Glomerular endothelial cell (primary cell): ENCODE measurements at places on chromosomes 1 and 21. TPM values are rescaled to one million over a fixed set of nuclear protein-coding genes. Genes with fewer than 3 reads are reported as not detected.

- no peak for DNase-seq
Measured at GRCh38 chr1:230350208-230350921, 75.8 kb downstream of the PGBD5 start.

- DNase-seq: no peak
Measured at GRCh38 chr1:170200621-170201397, 55.0 kb downstream of the NTMT2 start.

GRCh38 chr1:206725109-206725963 is 40.6 kb downstream of the MAPKAPK2 start:
- DNase-seq: no peak

DNA sequence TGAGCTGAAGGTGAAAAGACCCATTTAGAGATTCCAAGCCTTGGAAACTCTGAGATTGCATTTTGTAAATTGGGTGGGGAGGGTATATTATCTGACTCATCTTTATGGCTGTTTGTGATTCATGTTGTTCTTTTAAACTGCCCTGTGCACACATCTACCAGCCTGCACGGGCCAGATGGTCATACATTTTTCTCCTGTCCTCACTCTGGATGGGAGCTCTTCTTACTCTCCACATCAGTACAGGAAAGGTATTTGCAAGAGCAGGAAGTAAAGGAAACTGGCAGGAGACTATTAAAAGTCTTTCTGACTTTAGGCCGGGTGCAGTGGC is 14.3 kb upstream of the NMNAT2 start:
- DNase-seq: no peak

GRCh38 chr21:22192766-22193165 is 1194.6 kb downstream of the NCAM2 start:
- DNase-seq: no peak

DNA sequence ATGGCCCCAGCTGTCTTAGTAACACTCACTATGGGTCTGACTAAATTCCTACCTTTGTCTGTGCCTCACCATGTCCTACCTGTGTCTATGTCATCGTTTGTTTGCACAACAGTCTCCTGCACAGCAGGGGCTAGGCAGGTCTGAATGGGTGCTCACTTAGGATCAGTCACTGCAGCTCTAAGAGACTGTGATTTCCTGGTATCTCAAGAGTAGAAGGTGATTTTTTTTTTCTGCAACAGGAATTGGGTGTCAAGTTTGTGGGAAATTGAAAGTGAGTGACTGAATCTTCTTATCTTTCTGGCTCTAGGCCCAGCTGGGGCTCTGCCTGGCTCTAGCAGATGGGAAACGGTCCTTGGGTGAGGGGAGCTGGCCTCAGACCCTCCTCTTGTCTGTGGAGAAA is 46.4 kb upstream of the TRABD2B start:
- no peak for DNase-seq

DNA sequence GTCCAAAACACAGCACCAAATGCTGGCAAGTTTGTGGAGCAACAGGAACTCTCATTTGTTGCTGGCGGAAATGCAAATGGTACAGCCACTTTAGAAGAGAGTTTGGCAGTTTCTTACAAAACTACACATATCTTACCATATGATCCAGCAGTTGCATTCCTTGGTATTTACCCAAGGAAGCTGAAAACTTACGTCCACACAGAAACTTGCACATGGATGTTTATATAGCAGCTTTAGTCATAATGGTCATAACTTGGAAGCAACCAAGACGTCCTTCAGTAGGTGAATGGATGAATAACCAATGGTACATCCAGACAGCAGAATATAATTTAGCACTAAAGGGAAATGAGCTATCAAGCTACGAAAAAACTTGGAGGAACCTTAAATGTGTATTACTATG is 66.4 kb downstream of the MARK1 start:
- DNase-seq: no peak

Gene MARK1
- total RNA-seq: 2.6 and 3.1 TPM in 2 replicates

DNA sequence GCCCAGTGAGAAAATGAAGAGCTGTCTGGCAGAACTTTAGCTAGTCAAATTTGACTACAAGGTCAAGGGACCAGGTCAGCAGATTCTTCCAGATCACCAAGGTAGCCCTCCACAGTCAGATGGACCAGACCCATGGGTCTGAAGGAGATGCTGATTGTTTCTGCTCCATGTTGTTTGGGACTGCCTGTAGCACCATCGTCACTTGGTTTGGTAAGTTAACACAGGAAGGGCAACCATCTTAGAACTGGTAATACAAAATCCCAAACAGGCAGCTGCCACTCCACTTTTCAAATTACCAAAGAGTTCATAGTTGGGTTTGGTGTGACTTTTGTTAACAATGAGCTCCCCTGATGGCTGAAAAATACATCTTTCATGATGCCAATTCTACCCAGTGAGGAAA is 9.0 kb downstream of the ITPKB start:
- no peak for DNase-seq

DNA sequence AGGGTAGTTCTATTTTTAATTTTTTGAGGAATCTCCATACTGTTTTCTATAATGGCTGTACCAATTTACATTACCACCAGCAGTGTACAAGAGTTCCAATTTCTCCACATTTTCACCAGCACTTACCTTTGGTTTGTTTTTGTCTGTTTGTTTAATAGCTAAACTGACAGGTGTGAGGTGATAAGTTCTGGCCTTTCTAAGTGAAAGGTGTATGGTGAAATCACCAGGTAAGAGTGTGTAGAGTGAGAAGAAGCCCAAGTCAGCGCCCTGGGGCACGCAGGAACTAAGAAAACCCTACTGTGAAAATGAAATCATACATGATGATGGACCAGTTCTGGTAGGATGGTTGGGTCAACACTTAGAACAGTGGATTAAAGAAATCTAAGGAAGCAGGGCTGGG is 34.5 kb downstream of the BTG3 start:
- no peak for DNase-seq

DNA sequence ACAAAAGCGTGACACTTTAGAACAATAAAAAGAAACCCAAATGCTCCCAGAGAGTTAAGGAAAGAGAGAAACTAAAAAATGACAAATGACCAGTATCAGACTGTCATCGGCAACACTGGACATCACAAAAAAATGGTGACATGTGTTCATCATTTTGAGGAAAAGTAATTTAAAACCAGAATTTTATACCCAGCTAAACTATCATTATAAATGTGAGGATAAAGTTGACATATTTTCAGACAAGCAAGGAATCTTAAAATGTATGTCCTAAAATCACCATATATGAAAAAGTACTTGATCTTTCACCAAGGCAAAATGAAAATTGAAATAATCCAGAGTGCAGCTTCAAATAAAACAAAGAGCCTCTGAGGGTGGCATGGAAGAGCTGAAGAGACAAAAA is 1.3 kb upstream of the KRTAP10-11 start:
- no peak for DNase-seq
